ENCODE measurements at places on chromosomes 13 and 19.

- DNase-seq: no peak
Observed at GRCh38 chr13:113655346-113656002, 2.5 kb downstream of the ATP4B start.

- no peak for DNase-seq
Observed at GRCh38 chr19:6268382-6268771, 11.4 kb downstream of the MLLT1 start.

DNA sequence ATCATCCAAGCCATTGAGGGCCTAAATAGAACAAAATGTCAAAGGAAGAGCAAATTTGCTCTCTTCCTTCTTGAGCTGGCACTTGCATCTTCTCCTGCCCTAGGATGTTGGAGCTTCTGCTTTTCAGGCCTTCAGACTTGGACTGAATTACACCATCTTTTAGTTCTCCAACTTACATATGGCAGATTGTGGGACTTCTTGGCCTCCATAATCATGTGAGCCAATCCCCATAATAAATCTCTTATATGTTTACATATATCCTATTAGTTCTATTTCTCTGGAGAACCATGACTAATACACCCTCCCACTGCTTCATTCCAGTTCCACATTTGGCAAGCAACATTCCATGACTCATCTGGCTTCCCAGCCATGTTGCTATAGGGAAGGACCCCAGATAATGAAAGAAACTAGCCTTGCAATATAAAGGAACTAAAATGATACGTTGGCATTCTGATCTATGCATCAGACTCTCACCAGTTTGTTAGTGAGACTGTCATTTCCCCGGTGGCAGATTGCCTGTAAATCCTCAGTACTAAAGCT lies 11.0 kb upstream of the ACOD1 start:
- no peak for DNase-seq

DNA sequence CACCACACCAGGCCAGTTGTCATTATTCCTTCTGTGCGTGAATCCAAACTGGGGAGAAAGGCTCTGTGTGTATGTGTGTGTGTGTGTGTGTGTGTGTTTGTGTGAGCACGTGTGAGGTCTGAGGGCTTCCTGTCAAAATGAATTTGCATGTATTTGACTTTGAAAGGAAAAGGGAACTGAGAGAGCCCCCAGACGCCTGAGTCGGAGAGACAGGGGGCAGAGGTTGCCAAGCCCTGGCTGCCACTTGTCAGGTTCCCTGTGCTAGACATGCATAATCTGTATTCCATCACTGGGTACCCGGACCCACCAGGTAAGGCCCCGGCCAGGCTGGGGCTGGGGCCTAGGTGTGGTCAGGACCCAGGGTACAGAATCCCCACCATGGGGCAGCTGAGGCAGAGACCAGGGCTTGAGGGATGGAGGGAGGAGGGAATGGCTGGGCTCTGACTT lies at the start of gene CLEC17A:
Gene CLEC17A, plus strand, starts transcription at position 191 of the 447 bp plus-strand sequence. Its CDS starts 77 bp downstream, at position 268.
- no peak for DNase-seq

- no peak for DNase-seq
Observed at GRCh38 chr13:48733739-48734335, 80.1 kb downstream of the CYSLTR2 start.

DNA sequence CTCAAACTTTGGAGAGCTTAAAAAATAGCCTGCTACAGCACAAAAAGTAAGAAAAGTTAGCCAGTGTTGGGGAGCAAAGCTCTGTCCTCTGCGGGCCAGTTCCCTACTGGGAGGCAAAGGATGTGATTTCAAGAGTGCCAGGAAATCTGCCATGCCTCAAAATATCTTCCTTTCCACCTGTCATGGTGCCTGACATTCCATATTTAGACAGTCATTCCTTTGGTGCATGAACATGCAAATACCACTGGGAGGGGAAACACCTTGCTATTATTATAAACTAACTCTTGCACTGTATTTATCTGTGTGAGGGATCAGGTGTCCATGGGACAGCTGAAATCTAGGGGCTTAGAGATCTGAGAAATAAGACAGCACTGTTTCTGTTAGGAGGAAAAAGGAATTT lies 10.3 kb downstream of the FREM2 start:
- DNase-seq: no peak

DNA sequence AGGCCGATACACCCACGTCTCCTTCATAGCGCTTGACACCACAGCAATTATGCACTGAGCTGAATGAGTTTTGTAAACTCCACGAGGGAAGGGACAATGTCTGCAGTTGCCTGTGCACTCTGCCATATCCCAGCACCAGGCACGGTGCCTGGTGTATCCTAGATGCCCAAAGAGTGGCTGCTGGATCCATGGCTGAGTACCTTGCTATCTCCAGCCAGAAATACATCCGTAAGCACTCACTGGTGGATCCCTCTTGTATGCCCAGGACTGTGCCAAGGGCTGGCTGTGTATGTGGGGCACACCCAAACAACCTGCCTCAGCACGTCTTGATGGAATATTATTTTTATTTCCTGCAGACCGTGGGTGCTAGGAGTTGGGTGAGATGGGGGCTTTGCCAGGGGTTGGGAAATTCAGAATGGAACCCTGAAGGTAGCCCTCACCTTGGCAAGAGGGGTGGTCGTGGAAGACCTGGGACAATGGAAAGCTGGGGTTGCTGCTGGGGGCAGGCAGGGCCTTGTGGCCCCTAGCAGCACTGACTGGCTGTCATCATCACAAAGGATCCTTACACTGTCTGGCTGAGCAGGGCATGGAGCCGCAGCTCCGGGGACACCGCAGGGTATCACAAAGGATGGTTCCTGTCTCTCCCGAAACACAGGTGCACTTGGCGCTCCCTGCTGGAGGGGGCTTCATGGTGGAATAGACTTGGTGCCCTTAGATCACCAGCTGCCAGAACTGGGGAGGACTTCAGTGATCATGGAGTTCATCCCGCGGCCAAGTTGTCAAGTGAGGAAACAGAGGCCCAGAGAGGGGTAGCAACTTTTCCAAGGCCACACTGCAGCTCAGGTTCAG lies 131.3 kb downstream of the URI1 start:
- no peak for DNase-seq

DNA sequence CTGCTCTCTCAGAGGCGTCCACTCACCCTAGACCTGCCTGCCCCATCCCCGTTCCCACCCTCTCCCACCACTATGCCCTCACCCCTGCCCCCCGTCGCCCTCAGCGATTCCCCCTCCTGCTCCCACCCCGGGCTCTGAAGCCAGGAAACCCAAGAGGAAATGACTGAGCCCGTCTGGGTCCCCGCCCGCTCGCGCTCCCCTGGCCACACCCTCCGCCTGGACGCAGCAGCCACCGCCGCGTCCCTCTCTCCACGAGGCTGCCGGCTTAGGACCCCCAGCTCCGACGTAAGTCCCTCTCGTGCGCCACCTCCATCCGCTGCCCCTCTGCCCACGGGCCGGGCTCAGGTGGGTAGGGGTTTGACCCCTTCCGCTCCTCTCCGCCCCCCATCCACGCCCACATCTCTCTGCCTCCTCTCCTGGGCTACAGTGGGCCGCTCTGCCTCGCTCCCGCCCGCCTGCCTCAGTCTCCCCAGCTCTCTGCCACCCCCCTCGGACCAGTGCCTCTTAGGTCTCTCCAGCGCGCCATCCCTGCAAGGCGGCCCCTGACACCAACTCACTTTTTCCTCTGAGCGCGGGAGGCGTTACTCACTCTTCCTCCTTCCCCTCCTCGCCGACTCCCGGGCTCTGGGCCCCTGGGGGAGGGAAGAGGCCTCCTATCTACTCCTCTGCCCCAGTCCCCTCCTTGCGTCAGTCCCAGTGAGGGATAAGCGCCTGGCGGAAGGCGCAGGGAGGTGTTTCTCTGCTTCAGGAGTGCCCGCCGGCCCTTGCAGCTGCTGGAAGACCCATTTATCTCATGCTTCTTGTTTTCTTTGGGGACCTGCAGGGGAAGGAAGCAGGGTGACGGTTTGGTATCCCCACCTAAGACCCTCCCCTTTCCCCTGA lies at the start of gene FXYD5:
Gene FXYD5, plus strand, starts transcription at position 211 of the 882 bp plus-strand sequence. CDS start 816 bp downstream, outside the sequence.
- DNase-seq: peak; percentile 84

- no peak for DNase-seq
Observed at GRCh38 chr13:89315287-89315686, 1644.1 kb downstream of the SLITRK5 start.

DNA sequence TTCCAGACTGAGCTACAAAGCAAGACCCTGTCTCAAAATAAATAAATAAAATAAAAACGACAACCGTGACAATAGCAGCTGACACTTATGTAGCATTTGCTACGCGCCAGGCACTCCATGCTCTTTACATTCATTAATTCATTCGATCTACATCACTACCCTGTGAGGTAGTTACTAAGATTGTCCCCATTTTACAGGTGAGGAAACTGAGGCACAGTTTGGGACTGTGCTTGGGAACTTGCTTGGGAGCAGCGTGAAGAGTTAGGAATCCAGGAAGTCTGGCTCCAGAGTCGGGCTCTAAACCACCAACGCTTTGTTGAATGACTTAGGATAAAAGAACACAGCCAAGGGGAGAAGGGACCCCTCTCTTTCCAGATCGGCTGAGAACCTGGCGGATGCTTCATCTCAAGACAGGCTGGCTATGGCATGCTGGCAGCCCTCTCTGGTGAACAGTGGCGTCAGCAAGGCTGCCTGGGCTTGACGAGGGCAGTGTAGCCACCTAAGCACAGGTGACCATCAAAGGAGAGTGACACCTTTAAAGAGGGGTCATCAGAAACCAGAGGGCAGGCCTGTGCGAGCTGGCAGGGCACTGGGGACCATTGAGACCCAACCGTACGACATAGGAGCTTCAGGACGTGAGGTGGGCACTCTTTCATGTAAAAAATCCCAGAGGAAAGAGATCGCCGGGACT lies 591 bp downstream of the DOHH start:
- no peak for DNase-seq
